Stimulated activated CD8-positive, alpha-beta memory T cell treated with anti-CD3 and anti-CD28 coated beads, Interleukin-15, amount 100 ng/mL, for 24 hours (primary cell): ENCODE measurements at places on chromosomes 2 and 18.

- DNase-seq: no peak
Measured at GRCh38 chr18:70047931-70048603, 100.4 kb upstream of the CD226 start.

GRCh38 chr2:216485745-216486144, 12.9 kb upstream of the RPL37A start:
- no peak for DNase-seq

DNA sequence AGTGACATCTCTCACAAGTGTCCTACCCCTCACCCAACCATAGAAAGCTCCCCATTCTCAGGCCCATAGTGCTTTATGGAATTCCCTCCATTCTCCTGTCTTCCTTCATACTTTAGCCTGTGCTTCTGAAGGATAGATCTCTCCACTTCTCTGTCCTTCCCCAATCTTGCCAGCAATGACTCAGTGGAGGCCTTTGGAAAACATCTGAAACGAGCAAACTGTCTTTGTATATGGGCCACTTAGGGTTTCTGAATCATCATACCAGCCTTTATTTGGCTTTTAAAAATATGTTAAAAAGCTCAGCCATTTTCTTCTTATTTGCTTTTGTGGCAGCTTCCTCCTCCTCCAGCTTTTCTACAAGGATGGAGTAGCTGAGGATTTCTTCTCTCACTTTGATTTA, 65.6 kb upstream of the ZNF385B start:
- no peak for DNase-seq

GRCh38 chr2:157777427-157777826, 98.7 kb downstream of the ACVR1 start:
- no peak for DNase-seq

GRCh38 chr18:44685296-44685695, 4.6 kb downstream of the SETBP1 start:
- no peak for DNase-seq

- DNase-seq: no peak
Measured at GRCh38 chr2:7210712-7211111, 293.5 kb downstream of the RNF144A start.

DNA sequence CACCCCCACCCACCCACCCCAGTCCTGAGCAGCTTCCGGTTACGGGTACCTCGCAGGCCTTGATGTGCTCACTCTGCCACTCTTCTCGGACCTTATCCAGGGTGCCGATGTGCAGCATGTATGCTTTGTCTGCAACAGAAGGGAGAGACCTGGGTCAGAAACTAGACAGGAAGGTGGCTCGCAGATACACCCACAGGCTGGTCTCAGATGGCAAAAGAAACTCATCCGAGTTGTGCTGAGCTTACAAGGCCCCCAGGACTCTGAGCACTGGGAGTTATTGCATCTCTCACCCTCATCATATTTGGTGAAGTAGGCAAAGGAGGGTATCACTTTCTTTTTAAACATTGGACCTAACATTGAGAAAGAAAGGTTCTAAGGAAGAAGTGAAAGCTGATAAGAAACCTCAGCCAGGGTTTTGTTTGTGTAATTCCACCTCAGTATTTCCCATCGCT, 30.6 kb upstream of the EPG5 start:
- DNase-seq: no peak

DNA sequence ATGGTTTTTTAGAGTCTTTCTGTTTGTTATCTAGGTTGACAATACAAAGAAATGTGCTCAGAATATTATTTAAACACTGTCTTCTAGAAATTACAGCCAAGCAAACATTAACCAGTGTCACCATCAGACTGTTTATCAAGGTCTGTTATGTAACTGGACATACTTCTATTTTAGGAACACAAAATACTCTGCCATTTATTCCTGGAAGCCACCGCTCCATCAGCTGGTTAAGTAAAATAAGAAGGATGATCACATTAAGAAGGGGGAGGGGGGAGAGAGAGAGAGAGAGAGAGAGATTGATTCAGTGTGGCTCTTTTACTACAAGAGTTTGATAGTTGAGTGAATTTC, 47.9 kb downstream of the MBP start:
- no peak for DNase-seq
